ENCODE measurements at places on chromosomes 2 and 18.

DNA sequence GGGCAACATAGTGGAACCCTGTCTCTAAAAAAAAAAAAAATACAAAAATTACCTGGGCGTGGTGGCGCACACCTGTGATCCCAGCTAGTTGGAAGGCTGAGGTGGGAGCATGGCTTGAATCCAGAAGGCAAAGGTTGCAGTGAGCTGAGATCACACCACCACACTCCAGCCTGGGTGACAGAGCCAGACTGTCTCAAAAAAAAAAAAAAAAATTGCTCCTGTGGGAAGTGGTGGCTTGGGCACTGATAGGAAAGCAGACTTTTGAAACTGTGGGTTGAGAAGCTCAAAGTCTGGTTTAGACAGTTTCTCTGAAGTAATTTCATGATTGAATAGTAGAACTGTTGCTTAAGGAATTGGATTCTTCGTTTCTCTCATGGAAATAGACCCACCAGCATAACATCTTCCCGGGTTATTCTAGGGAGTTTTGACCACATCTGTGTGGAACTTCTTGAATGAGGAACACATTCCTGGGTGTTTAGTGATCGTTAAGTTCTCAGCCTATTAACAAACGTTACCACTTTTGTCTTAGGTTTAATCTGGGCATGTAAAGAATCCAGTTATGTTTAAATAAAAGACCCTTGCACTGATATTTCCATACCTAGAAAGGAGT, 33.5 kb downstream of the GRHL1 start:
- DNase-seq = no peak

DNA sequence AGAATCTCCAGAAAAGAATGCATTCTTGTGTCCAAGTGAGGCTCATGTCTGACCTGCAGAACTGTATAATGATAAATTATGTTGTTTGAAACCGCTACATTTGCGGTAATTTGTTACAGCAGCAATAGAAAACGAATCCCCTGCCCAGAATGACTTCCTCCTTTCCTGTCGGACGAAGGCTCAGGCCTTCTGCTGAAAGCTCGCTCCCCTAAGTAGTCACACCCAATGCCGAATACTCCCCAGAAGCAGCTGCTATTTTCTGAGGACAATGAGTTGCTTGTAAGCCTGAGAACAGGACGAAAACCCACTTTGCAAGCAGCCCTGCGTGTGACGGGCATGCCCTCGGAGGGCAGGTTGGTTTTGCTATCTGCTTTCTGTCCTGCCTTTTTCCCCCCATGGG, 27.7 kb upstream of the PTPN4 start:
- no peak for DNase-seq

DNA sequence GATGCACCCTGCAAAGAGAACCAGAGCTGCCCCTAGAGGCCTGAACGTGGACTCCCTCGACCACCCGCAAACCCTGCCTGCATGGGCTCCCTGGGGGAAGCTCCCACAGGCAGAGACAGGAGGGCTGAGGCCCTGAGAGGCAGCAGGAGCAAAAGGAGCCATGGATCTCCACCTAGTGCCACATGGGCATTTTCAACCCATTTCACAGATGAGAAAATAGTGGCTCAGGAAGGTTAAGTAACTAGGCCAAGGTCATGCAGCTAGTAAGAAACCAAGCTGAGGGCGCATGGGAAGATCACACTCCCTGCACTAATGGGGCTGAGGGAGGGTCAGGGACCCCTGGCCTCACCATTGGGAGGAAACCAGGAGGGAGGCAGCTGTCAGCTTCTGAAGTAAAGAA, 271.7 kb upstream of the RAB6C start:
- no peak for DNase-seq

- DNase-seq = no peak
These were observed 568.5 kb downstream of the TSN start for GRCh38 chr2:122323927-122324326.

DNA sequence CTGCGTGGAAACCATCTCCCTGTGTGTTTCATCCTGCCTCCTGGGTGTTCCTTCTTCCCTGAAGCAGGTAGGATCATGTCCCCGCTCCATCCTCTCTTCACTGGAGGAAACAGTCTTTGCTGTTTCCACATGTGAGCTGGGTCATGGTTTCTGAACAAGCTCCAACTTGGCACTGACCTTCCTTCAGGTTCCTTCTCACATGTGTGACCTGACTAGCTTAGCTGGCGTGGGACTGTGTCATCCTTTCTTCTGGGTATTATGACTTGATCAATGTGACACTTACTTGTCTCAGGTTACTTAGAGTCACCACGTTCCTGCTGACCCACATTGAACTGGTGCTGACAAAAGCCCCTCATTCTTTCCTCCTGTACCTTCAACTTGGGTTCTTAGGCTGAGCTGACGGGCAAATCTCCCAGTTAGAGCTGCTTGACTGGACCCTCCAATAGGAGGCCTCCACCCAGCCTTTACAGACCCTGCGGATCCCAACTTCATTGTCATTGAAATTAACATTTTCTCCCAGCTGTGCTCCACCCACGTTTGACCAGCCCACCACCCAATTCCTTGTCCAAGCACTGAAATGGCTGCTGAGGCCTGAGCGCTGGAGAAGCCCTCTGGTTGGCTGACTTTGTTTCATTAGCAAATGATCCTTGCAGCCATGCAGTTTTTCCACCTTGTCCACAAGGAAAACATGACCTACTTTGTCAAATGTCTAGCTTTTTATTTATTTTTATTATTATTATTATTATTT, 128.1 kb downstream of the DDX1 start:
- DNase-seq = no peak

DNA sequence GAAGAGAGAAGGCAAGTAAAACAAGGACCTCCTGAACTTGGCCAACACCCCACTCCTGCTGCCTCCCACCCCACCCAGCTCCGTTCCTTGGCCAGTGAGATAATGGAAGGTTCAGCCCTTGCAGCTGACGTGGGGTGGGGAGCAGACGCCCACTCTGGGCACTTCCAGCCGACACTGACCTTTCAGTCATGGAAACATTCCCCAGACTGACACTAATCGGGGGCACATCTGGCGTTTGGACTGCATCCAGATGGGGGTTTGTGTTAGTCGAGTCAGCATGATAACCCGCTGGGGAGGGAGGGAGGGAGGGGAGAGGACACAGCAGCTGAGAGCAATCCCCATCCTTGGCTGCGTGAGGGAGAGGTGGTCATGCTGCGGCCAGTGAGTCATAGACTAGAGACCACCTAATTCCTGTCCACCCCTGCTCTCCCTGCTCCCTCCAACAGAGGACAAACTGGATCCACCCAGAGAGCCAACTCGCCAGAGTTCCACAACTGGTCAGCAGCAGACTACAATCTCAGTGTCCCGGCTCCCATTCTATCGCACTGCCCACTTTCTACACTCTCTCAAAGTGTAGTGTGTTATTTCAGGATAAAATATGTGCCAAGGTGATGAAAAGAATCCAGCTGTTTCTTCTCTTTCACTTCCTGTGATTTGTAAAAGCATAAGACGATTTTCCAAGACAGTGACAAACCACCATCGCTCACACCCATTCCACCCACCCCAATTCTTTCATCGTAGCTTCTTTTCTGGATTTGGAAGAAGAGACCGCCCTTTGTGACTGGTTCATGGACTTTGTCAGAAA, 115.4 kb upstream of the PKDCC start:
- no peak for DNase-seq

DNA sequence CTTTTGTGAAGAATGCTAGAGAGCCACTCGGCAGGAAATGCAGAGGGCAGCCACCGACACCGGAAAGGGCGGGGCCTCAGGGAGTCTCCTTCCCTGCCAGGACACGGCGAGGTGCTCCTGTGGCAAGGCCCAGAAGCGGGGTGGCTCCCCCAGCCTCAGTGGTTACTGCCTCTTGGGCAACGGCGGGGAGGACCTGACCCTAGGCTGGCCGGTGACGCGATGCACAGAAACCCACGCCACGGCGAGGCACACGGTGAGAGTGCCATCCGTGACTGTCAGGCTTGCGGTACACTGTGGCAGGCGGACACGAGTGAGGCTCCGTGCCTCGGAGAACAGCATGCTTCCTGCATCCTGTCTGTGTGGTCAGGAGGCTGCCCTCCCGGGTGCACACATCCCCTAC, 47.8 kb downstream of the ZAP70 start:
- DNase-seq = no peak

DNA sequence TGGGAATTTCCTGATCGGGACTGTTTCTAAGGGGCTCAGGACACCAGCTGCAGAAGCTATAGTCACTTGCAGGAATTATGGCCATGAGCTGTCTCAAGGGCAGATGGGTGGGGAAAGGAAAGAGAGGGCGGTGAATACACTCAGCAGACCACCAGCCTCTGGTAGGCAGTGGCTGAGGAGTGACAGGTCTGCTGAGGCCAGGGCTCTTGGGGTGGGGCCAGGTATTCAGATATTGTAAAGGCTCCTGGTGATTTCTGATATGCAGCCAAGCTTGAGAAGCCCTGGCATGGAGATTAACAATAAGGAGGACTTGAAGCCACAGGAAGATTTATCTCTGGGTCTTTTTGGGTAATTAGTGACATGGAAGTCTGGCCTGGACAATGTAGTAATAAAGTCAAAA, 145.3 kb upstream of the AQP4 start:
- DNase-seq = no peak

DNA sequence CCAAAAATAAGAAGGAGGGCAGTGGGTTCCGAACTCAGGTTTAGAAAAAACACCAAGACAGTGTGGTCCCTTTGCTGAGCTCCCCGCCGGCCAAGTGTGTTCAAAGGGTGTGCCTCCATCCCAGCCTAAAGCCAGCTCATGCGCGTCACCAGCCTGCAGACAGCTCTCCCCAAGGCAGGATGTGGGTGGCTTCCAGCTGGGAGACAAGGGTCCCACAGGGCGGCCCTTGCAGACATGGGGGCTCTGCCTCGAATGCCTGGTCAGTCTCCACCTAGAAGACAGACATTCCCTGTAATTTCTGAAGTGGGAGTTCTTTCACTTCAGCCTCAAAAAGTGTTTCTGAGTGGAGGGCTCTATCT, 135.8 kb upstream of the GPC1 start:
- DNase-seq = no peak

GRCh38 chr18:64202863-64203262, 54.0 kb upstream of the LINC00305 start:
- no peak for DNase-seq

DNA sequence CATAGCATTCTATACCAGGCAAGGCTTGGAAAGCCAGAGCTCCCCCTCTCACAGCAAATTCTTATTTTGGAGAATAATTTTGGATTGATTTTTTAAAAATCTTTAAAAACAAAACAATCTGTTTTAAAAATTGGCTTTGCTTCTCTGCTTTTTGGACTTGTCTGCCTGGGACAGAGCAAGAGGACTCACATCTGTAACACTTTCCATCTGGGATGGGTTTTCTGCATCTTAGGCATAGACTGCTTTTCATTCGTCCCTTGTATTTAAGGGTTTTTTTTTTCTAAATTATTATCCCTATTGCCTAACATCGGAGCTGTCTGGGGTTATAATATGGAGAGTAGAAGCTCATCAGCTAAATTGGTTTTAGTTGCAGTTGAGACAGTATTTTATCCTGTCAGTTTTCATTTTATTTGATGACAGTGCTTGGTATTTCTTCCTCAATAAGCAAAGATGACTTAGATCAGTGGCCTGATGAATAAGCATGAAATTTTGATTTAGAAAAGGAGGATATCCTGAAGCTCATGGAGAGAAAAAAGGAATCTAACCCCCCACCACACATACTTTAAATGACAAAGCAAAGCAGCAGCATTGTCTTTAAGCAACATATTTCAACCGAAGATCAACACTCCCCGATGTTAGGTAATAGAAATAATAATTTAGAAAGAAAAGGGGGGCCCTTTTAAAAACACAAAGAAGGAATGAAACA, 2.3 kb upstream of the FZD7 start:
- no peak for DNase-seq

DNA sequence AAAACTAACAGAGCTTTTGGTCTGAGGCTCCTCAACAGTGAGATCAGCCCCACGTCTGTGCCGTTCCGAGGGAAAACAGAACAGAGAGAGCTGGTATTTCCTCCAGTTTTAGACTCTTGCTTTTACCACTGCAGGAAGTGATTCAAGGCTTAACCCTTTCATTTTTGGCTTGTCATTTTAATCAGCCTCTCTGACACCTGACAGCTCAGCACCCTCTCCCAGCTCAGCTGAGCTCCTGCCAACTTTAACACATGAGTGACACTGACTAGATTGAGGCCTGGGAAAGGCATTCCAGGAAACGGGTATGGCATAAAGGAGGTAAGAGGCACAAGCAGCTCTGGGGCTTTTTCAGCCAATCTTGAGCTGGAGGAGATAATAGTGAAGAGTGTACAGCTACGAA, 239.4 kb upstream of the SKOR2 start:
- no peak for DNase-seq

DNA sequence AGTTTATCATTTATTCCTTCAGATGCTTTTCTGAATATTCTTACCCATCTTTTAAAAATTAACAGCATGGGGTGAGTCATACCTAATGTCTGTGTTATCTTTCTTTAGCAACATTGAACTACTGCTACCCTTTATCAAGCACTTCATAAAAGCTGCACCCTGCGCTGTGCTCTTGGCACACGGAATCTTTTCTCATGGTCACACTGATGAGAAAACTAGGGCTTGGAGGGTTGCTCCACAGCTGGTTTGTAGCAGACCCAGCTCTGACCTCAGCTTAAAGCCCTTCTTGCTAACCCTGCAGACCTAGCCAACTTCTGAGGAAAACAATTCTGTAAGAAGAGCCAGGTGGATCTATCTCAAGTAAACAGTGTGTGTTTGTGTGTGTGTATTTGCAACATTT, 106.3 kb downstream of the RNF144A start:
- no peak for DNase-seq

DNA sequence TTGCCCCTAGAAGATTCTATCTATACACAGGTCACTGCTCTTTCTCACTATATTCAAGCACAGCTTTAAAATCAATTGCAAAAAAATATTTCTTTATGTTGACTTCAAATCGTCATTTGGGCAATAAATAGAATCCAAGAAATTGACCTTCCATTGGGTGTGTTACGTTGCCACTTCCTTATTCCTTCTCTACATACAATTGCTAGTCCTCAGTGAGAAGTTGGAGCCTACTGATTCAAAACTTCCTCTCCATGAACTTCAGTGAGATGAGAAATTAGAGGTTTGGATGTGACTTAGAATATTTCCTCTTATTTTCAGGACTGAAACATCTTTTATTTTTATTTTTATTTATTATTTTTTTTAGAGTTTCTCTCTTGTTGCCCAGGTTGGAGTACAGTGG, 40.3 kb downstream of the PMAIP1 start:
- DNase-seq = no peak

- no peak for DNase-seq
These were observed 2.9 kb downstream of the SPTBN1 start for GRCh38 chr2:54459037-54459441.

GRCh38 chr2:29202819-29203495, 87.7 kb downstream of the CLIP4 start:
- DNase-seq = no peak

- DNase-seq = no peak
These were observed 3.5 kb downstream of the CTDP1 start for GRCh38 chr18:79682894-79683625.

DNA sequence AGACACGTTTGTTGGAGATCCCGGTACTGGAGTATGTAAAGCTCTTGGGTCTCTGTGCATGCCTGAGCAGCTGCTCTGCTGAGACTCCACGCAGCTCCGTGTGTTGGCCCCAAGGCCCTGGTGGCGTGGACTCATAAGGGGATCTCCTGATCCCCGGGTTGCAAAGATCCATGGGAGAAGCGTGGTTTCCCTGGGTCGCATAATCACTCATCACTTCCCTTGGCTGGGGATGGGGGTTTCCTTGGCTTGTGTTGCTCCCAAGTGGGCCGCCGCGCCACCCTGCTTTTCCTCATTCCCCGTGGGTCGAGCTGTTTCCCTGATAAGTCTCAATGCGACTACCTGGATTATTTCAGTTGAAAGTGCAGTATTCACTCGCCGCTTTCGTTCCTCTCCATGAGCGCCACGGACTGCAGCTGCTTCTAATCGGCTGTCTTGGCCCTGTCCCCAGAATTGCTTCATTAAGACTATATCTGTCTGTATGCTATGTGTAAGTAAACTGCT, 76.0 kb downstream of the EPC2 start:
- no peak for DNase-seq

Measured in LoVo (cell line).